Breast epithelium (tissue), 4 donors: ENCODE measurements at places on chromosomes 6 and 20. TPM values are rescaled to one million over a fixed set of nuclear protein-coding genes. Genes with fewer than 3 reads are reported as not detected.
A peak's percentile ranks its signal among the peaks of the same experiment; 100 is the strongest.

The ABRACL gene
- 26.9 TPM for total RNA-seq

The UNC5CL gene
- 1.8 TPM for total RNA-seq

The FRMD1 gene
- total RNA-seq = 0.29 TPM

The SAMD3 gene
- total RNA-seq = 0.33 TPM

The RAET1E gene
- not detected for total RNA-seq

The ELOVL4 gene
- total RNA-seq = 1.9 TPM

The VWA7 gene
- total RNA-seq = under 0.01 TPM

The GABRR1 gene
- total RNA-seq = not detected

The SGK2 gene
- total RNA-seq = 6.4 TPM

GRCh38 chr6:34695729-34696188 is 808 bp downstream of the ILRUN start:
- no peaks in the 10 kb centered on the region for H3K36me3 ChIP-seq
- H3K27me3 ChIP-seq = no peaks in the 10 kb centered on the region
- peak overlapping the region; percentile 92 for H3K27ac ChIP-seq
- peak overlapping the region; percentile 64 for H3K4me3 ChIP-seq
- DNase-seq = no peak
- H3K4me1 ChIP-seq = no peaks in the 10 kb centered on the region

GRCh38 chr6:77425671-77426070 is 37.6 kb downstream of the HTR1B start:
- H3K36me3 ChIP-seq = no peaks in the 10 kb centered on the region
- H3K4me3 ChIP-seq = no peak overlapping the region
- no peaks in the 10 kb centered on the region for H3K27me3 ChIP-seq
- no peak overlapping the region for H3K27ac ChIP-seq
- DNase-seq = no peak

DNA sequence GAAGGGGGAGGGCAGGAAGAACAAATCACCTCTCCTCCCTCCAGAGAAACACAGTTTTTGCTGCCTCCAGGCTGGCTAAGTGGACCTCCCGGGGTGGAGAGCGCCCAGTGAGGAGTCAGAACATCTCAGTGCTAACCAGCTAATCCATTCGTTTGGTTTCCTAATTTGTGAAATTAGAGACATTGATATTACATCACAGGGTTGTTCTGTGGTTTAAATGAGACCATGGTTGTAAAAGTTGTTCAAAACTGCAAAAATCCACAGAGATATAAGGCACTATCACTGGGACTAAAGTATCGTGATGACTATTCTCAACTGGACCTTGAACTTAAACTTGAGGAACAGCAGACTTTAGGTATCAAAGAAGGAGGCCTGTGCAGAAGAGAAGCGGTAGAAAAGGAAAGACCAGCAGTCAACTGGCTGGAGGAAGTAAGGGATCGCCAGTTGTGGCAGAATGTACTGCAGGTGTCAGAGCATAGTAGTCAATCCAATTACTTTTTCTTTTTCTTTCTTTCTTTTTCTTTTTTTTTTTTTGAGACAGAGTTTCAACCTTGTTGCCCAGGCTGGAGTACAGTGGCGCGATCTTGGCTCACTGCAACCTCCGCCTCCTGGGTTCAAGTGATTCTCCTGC is 33.9 kb downstream of the RIPOR2 start:
- no peak for DNase-seq
- H3K27ac ChIP-seq = no peak overlapping the region
- no peaks in the 10 kb centered on the region for H3K36me3 ChIP-seq
- no peak overlapping the region for H3K4me3 ChIP-seq
- H3K27me3 ChIP-seq = no peaks in the 10 kb centered on the region

DNA sequence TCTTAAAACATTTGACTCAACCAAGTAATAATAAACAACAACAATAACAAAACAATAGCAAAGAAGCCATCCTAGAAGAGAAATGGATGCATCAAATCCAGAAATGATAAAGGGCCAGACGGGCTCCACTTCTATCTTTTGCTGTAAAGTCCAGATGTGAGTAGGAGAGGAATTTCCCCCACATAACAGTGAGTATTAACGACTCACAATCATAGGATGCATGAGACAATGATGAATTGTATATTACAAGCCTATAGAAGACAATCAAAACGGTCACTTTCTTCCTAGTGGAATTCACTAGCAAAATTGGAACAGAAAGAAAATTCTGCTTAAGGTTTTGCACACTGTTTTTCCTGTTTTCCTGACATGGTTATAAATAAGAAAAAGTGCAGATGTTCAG is 97.0 kb upstream of the PREP start:
- DNase-seq = no peak
- no peaks in the 10 kb centered on the region for H3K27me3 ChIP-seq
- no peaks in the 10 kb centered on the region for H3K4me1 ChIP-seq
- no peak overlapping the region for H3K27ac ChIP-seq
- H3K4me3 ChIP-seq = no peak overlapping the region

GRCh38 chr6:43921548-43922425 is 151.8 kb downstream of the VEGFA start:
- no peak for DNase-seq
- H3K4me3 ChIP-seq = no peak overlapping the region
- no peak overlapping the region for H3K27ac ChIP-seq
- H3K36me3 ChIP-seq = no peaks in the 10 kb centered on the region

- H3K27ac ChIP-seq = no peak overlapping the region
- no peak overlapping the region for H3K4me3 ChIP-seq
- no peaks in the 10 kb centered on the region for H3K4me1 ChIP-seq
These were observed 304.3 kb upstream of the SUPT3H start for GRCh38 chr6:45681860-45682511.

DNA sequence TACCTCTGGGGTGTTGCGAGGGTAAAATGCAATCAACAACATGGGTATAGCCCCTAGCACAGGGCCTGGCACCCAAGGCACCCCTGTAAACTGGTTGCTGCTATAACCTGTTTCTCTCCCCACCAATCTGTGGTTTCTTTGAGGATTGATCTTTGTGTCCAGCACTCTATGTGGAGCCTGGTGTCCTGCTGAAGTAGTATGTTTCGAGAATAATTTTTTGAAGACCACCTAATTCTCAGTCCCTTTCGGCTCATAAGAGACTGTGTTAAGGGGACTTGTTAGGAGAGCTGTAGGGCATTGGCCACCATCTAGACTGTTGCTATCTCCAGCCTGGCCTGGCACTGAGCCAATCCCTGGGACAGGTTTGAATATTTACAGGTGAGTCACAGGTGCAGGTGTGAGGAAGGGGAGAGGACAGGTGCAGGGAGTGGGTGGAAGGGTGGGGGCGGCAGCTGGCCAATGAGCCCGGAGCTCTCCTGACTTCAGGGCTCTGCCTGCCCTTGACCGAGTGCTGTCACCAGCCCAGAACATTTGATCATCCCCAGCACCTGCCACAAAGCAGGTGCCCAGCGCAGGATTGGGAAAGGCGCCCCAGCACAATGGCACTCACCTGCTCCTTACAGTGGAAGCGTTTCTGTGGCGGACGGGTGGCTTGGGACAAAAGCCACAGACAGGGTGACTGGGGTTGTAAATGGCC is 8.1 kb upstream of the C20orf144 start:
- no peaks in the 10 kb centered on the region for H3K36me3 ChIP-seq
- peak overlapping the region; percentile 50 for H3K27ac ChIP-seq
- no peak overlapping the region for H3K4me3 ChIP-seq

GRCh38 chr20:41167481-41168253 is 30.3 kb downstream of the PLCG1 start:
- no peak overlapping the region for H3K4me3 ChIP-seq
- H3K36me3 ChIP-seq = peaks cover 24% of the 10 kb centered on the region

DNA sequence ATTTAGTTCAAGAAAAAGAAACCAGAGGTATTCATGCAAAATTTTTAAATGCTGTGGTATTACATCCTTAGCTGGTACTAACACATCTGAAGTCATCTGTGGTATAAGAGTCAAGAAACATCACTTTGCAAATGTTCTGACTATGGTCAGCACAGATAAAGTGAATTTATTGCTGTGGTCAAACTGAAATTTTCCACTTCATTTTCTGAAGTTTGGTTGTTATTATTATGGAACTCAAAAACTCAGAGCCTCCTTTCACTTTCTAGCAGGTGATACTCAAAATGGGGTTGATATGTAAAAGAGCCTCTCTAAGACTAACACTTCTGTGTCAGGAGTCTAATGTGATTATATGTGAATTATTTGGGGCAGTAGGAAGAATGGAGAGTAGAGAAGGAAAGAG is 257.8 kb downstream of the RNGTT start:
- no peak for DNase-seq
- no peak overlapping the region for H3K27ac ChIP-seq
- no peaks in the 10 kb centered on the region for H3K27me3 ChIP-seq
- H3K4me1 ChIP-seq = no peaks in the 10 kb centered on the region

DNA sequence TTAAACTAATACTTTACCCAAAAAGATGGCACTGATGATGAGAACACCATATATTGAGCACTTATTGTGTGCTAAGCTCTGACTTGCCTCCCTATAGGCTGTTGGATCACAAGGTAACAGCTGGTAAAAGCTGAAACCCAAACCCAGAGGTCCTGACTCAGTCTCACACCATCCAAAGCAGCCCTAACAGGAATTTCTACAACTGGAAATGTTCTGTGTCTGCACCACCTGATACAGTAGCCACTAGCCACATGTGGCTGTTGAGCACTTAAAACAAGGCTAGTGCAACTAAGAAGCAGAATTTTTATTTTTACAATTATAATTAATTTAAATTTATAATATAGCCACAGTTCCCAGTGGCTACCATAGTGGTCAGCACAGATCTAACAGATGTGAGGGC is 15.6 kb upstream of the MATN4 start:
- H3K36me3 ChIP-seq = no peaks in the 10 kb centered on the region
- DNase-seq = no peak
- no peaks in the 10 kb centered on the region for H3K27me3 ChIP-seq
- H3K4me1 ChIP-seq = no peaks in the 10 kb centered on the region
- peak overlapping the region; percentile 5 for H3K27ac ChIP-seq

- H3K36me3 ChIP-seq = no peaks in the 10 kb centered on the region
- DNase-seq = no peak
- H3K4me3 ChIP-seq = peak overlapping the region; percentile 5
- H3K27me3 ChIP-seq = no peaks in the 10 kb centered on the region
These were observed 3.5 kb downstream of the DLL1 start for GRCh38 chr6:170287371-170287876.

- no peak overlapping the region for H3K4me3 ChIP-seq
- no peaks in the 10 kb centered on the region for H3K4me1 ChIP-seq
- no peaks in the 10 kb centered on the region for H3K27me3 ChIP-seq
- no peak overlapping the region for H3K27ac ChIP-seq
- DNase-seq = no peak
These were observed 326.1 kb upstream of the ARID1B start for GRCh38 chr6:156451088-156451487.

DNA sequence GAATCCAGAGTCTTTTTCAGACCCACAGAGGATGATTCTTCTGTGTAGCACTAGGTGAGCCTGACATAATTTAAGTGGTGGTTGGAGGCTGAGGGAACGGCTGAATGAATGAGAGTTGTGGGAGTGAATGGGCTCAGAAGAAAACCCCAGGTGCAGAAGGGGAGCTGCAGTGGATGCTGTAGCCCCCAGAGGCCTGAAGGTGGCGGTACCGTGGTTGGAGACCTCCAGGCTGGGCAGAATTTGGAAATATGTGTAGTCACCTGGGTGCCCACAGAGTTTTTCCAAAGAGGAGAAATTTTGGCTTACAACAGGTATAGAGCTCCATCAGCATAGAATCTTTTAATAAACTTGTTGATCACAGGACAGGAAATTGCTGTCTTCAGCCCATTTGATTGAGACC is 6.5 kb upstream of the RAET1G start:
- no peaks in the 10 kb centered on the region for H3K36me3 ChIP-seq
- H3K4me3 ChIP-seq = no peak overlapping the region
- DNase-seq = no peak
- no peak overlapping the region for H3K27ac ChIP-seq
- peaks cover 2% of the 10 kb centered on the region for H3K27me3 ChIP-seq
